ENCODE measurements at places on chromosomes 7 and 10.

DNA sequence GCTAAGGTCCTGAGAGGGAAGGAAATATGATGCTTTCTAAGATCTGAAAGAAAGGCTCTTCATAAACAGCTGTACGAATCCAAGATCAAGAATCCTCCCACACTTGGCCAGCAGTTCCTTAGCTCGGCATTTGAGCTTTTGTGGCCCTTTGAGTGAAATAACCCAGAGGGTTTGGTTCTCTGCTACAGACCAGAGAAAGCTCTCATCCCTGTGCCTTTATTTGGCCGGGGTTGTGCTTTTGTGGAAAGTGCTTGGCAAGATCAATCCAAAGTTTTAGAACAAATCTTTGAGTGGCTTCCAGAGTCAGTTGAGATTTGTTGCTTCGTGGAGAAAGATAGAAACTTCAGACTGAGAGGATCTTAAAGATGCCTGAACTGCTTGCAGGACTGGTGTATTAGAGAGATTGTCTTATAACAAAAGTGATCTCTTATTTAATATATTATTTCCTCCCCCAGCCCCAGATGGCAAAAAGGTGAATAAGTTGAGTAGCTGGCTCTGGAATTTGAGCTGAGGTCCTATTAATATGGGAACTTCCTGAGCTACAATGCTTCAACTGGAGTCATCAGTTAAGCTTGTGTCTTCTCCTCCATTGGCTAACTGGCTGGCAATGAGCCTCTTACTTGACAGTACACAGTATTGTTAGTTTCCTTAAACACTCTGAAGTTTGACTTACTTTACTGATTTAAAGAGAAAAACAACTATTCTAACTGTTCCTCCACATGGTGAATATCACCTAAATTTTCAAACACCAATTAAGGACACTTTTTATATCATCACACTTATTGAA is 687.3 kb downstream of the MAGI2 start:
- no peak for DNase-seq

DNA sequence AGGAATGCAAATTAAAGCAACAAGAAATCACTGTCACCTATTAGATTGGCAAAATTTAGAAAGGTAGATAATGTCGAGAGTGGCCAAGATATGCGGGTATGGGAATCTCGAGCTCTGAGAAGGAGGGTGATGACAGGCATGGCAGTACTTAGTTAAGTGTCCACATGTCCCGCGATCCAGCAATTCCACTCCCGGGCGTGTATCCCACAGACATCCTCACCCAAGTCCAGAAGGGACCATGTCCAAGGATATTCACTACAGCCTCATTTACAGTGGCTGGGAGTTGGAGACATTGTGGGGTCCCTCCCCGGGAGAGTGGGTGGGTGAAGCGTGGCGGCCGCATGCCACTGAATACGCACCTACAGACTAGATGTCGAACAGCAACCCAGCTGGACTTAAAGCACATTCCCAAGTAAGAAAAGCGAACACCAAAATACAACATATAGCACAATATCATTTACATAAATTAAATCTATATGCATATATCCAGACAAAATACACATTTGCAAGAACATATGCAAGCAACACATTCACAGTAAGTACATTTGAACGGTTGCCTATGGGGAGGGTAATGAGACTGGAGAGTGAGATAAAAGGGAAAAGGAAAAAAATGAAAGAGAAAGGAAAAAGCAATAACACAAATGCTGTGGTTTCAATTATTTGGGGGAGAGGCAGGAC is 9.9 kb downstream of the KCNH2 start:
- DNase-seq, result no peak

DNA sequence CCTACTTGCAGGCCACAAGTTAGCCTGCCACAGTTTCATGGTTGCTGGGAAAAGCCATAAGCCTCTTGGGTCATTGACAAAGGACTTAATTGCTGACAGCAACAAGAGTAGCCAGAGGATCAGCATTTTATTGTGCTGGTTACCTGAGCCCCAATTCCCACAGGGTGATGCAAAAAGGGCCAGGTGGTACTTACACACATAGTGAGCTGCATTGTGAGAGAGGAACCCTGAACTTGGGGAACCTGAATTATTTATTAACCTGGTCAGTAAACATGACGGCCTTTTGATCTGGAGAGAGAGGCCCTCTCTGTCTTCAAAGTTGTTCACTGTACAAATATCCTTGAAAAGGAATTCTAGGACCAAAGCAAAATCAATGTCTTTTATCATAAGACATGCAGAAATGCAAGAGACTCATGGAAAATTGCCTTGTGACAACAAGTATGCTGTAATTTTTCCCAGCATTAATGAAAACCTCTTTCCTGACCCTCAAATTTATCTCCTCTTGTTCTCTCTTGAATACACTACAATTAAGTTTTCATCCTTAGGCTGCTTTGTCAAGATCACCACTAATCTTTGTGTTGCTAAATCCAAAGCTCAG is 102.9 kb upstream of the PHYHIPL start:
- DNase-seq, result no peak

DNA sequence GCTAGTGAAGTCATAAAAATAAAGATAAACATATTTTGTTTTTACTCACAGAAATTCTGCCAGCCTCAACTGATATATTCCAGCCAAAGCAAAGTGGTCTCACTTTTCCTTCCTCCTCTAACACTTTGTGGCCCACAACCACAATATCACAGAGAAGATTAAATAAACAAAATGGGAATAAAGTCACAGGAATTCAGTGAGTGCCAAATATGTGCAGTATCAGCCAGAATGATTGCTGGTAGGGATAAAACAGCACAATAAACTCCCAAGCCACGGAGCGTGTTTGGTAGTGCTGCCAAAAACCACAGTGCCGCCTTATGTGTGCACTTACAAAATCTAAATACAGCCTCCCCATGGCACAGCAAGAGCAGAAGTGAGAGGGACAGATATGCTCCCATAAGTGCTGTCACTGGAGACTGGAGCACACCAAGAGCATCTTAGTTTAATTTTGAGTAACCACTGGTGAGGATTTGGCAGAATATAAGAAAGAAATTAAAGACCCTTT is 155.8 kb downstream of the POM121L12 start:
- DNase-seq, result no peak

DNA sequence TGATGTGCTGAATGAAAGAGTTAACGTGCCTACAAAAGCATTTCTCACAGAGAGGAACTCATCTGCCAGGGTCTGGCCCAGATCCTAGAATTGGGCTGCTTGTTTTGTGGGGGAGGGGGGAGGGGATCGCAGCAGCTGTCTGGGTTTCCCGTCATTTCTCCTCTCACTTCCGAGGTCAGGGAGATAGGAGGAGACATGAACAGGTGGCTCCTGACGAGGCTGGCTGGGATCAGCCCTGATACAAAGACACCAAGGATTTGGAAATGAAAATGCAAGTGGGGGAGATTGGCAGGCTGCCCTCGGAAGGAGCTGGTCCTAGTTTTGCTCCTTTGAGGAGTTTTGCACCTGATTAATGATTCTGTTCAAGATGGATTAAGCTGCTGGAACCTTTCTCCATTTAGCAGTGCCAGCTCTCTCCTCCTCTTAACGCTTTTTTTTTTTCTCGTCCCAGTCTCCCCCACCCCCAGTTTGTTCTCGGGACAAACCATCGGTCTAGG is 86.8 kb upstream of the KMT2C start:
- DNase-seq, result no peak

- DNase-seq, result no peak
Observed at GRCh38 chr10:78266741-78267469, 233.2 kb downstream of the RPS24 start.
